ENCODE measurements at places on chromosomes 7 and 10. TPM values are rescaled to one million over a fixed set of nuclear protein-coding genes. Genes with fewer than 3 reads are reported as not detected.

SLC13A1 gene
- not detected for total RNA-seq

CACNA2D1 gene
- total RNA-seq, result not detected

TMEM273 gene
- 79.5 TPM for total RNA-seq

TSPAN15 gene
- 1.7 TPM for total RNA-seq

GNG11 gene
- not detected for total RNA-seq

UBTD1 gene
- total RNA-seq, result 2.3 TPM

ASZ1 gene
- total RNA-seq, result not detected

CYP3A5 gene
- 0.08 TPM for total RNA-seq

HBP1 gene
- 11.2 TPM for total RNA-seq

MNX1 gene
- total RNA-seq, result not detected

SPAM1 gene
- total RNA-seq, result not detected

INPP5F gene
- total RNA-seq, result 23.1 TPM

EXOC4 gene
- 51.7 TPM for total RNA-seq

All from activated CD8-positive, alpha-beta memory T cell treated with anti-CD3 and anti-CD28 coated beads for 36 hours (primary cell).